Hepatocyte (in vitro differentiated cells): ENCODE measurements at places on chromosomes 2 and 18.
A peak's percentile ranks its signal among the peaks of the same experiment; 100 is the strongest.

DNA sequence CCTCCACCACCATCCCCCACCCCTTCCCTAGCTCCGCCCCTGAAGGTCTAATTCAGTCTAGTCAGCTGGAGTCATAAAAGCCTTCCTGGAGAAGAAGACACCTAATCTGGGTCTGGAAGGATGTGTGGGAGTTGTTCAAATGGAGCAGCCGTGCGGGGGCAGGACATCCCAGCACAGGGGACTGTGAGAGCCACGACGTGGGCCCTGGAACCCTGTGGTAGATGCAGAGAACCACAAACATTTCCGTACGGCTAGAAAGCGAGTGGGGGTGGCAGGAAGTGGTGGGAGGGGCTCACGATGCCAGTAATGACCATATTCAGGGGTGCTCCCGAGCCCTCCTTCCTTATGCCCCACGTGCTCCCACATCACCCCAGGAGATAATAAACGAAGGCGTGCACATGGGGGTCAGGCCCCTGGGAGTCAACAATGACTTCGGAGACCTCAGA lies 20.9 kb upstream of the COL6A3 start:
- no peak for DNase-seq

DNA sequence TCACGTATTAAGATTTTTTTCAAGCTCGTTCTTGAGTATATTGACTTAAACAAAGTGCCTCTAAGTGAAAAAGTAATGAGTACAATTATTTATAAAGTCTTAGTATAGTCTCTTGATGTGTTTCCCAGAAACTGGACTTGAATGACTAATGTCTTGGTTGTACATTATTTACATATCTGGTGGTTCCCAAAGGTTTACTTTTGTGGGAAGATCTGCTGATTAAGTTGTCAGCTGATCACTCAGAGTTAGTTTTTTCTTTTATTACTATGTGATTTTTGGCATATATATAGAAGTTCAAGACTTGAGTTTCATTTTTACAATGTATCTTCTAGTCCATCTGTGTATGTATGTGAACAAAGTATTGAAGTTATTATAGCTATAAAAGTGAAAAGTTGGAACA lies 29.5 kb downstream of the RNF144A start:
- DNase-seq = no peak

GRCh38 chr2:71466301-71467179 lies 13.2 kb downstream of the DYSF start:
- peak; percentile 25 for DNase-seq

- no peak for DNase-seq
Observed at GRCh38 chr18:74367905-74368304, 52.3 kb downstream of the C18orf63 start.

GRCh38 chr2:236510034-236510433 lies 59.6 kb upstream of the ACKR3 start:
- no peak for DNase-seq

DNA sequence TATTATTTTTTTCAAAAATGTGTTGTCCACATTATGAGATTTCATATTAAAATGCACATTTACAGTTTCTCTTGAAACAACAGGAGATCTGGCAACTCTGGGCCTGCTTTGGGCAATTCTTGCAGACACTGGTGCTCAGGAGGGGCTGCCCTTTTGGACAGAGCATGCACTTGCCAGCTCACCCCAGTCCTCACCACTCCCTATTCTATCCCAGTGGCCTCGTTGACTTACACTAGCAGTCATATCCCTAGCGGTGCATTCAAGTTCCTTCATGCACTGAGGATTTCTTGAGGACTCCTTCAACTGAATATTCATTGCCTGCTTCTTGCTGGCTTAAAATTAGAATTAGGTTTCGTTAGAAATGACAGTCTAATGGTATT lies 87.9 kb upstream of the FHL2 start:
- DNase-seq = no peak

- no peak for DNase-seq
Observed at GRCh38 chr18:36099311-36099710, 29.8 kb downstream of the SLC39A6 start.

- no peak for DNase-seq
Observed at GRCh38 chr18:13028869-13029268, 37.7 kb downstream of the CEP192 start.

DNA sequence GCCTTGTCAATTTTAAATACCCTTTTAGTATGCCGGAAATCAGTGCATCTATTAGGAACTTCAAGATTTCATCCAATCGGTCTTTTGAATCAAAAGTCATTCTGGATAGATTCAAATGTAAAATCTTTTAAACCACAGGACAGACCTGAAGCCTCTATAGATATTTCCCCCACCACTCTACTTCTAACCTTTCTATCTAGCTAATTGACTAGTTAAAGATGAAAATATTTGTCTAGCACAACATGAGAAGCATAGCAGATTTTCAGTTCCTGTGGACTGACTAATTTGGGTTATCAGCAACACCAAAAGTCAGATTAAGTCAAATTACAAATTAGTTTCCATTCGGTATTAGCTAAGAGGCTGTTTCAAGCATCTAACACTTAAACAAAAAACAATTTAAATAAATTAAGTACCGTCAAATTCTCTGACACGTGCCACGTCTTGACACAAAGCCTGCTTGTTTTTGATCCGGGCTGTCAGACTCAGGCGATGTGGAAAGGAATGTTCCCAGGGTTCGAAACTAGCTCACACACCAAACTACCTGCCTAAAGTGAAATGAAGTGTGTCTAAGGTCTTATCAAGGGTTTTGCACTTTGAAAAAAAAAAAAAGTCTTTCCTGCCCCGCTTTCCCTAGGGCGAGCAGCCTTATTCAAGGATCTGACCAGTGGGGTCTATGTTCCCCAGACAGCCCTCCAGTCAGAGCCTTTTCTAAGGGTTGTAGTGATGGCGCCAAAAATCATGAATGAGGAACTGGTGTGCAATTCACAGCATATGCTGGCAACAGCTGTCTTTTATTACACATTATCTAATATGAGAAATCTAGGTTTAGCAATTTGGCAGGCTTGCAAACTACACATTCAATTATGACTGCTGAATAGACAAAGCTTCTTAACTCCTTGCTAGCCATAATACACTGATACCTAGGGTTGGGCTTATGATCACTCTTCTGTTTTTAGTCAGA lies 4.7 kb downstream of the CYTIP start:
- no peak for DNase-seq

GRCh38 chr2:200772620-200773019 lies 39.1 kb upstream of the BZW1 start:
- DNase-seq = no peak

DNA sequence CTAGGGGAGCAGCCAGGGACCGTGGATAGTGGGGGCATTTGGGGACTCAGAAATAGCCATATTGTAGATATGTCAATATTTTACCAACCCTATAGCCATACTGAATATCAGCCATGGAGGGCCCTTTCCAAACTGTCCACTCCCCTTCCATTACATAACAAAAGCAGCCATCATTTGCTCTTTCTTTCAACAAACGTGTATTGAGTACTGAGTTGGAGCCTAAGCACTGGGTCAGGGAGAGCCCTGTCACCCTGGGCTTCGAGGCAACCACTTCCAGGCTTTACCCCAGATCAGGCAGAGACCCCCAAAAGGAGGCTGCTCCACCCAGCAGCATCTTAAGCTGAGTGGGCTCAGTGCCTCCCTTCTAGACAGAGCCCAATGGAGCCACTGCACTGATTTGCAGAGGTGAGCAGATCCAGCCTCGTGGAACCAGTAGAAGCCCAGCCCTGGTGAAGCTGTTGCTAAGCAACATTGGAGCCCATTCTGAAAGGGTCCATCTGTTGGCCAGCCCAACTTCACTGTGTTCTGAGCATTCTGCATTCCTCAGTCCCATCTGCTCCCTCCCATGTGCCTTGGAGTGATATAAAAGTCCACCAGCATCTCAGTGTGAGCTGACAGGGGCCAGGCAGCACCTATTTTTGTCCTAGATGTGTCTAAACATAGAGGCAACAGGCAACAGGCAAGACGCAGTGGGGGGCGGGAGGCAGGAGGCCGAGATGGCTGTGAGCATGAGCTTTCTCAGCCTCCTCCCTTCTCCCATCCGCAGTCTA lies 112.1 kb downstream of the PLB1 start:
- no peak for DNase-seq

DNA sequence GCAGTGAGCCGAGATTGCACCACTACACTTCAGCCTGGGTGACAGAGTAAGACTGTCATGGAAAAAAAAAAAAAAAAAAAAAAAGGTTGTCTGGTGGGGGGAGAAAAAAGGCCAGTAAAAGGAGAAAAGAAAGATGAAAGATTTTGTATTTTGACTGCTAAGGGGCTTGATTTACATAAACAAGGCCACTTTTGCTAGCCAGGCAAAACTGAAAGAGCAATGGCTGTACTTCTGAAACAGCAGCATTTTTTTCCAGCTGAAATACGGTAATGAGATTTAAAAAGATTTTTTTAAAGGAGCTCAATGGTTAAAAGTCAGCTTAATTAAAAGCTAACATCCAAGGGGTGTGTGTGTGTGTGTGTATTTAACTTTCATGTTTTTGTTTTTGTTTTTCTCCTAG lies 11.3 kb upstream of the OXER1 start:
- DNase-seq = no peak

DNA sequence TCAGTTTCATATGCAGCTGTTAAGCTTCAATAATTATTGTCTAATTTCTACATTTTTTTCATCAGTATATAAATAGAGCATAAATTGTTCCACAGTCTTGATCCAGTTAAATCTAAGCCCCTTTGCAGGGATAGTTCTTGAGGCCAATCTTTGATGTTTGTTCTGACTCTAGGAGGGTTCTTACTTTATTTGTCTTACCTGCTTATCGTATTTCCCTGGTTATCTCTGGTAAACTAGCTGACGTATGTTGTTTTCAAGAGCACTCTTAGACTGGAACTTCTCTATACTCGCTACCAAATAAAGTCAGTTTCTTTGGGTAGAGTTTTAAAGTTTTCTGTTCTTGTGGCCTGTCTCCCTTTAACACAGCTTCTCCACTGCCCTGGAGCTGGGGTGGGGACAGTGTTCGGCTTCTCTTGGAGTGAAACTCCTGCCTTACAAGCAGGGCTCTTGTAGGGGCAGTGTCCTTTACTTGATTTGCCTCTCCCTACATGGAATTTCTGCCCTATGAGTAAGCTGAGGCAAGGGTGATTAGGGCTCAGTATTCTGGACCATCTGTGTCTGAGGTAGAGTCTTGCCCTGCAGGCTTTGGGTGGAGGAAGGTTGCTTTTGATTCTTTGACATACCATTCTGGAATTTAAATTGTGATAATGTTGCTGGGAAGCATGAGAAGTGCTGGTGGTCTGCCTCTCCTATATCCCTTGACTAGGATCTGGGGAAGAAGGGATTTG lies 90.3 kb downstream of the PTPN4 start:
- DNase-seq = no peak

DNA sequence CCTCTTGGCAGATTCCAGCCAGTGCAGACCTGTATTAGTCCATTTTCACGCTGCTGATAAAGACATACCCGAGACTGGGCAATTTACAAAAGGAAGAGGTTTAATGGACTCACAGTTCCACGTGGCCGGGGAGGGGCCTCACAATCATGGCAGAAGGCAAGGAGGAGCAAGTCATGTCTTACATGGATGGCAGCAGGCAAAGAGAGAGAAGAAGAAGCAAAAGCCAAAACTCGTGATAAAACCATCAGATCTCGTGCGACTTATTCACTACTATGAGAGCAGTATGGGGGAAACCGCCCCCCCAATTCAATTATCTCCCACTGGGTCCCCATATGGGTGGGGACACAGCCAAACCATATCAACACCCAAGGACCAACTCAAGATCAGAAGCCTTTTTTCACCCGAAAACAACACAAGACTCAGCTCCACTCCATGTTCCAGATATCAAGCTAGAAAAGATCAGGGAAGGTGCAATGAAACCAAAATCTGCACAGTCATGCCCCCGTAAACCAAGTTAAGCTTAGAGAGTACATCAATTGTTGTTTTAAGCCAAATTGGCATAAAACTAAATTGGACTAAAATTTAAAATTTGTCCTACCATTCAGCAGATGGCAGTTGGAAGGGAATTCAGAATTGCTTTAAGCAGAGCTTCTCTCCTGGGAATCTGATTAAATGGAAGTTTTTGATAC lies 55.6 kb upstream of the FAM124B start:
- DNase-seq = no peak

DNA sequence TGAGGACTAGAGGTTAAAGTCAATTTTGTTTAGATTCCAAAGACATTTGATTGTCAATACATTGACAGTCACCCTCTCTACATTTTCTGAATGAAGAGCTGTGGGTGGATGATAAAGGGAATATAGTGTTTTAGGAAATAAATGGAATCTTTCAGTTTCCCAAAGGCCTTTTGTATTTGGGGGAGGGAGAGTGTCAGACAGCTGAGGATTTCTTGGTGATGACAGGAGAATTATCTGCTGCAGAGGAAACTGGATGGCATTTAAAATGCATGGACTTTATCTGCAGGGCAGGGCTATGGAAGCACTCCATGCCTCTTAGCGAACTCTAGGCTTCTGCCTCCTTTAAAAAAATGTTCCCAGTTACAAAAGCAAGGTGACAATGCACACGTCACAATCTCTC lies 195.1 kb downstream of the KCNS3 start:
- DNase-seq = no peak

DNA sequence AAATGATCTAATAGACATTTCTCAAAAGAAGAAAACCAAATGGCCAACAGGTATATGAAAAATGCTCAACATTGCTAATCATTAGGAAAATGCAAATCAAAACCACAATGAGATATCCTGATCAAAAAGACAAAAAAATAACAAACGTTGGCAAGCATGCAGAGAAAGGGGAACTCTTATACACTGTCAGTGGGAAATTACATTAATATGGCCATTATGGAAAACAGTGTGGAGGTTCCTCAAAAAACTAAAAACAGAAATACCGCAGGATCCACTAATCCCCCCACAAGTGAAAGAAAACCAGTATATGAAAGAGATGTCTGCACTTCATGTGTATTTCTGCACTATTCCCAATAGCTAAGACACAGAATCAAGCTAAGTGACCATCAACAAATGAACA lies 57.7 kb upstream of the CTIF start:
- DNase-seq = no peak

GRCh38 chr18:22822024-22822423 lies 111.1 kb upstream of the RBBP8 start:
- DNase-seq = no peak

- no peak for DNase-seq
Observed at GRCh38 chr2:196415384-196415783, 224.1 kb upstream of the CCDC150 start.

- DNase-seq = no peak
Observed at GRCh38 chr2:229378386-229378785, 107.3 kb upstream of the PID1 start.

DNA sequence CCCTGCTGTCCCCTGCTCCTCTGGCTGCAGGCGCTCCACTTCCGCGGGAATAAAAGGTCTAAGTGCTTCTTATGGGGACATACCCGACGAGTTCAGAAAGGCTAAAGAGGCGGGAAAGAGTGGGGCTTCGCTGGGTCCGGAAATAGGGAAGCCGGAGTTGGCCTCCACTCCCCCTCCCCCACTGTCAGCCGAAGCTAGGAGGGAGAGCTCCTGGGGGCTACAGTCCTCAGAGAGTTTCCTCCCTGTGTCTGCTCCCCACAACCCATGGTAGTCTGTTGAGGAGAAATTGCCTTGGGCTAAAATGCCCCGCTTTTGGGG lies 7.2 kb downstream of the GAD1 start:
- no peak for DNase-seq

- no peak for DNase-seq
Observed at GRCh38 chr2:234764372-234764771, 187.4 kb upstream of the SH3BP4 start.

GRCh38 chr18:49612515-49613033 lies 50.7 kb downstream of the LIPG start:
- DNase-seq = no peak

- DNase-seq = peak; percentile 71
Observed at GRCh38 chr2:205706769-205707381, 24.6 kb downstream of the NRP2 start.

GRCh38 chr2:104337869-104338268 lies 516.0 kb upstream of the POU3F3 start:
- DNase-seq = no peak

- DNase-seq = no peak
Observed at GRCh38 chr2:20737505-20737904, 70.6 kb downstream of the GDF7 start.
